Fibroblast of upper back skin (primary cell): ENCODE measurements at places on chromosomes 1 and 21.

- no peak for DNase-seq
Measured at GRCh38 chr21:43814215-43815106, 25.1 kb downstream of the RRP1 start.

- peak; percentile 34 for DNase-seq
Measured at GRCh38 chr1:204475656-204476432, 18.8 kb downstream of the PIK3C2B start.

- DNase-seq: peak; percentile 74
Measured at GRCh38 chr1:27122652-27123051, 32.3 kb downstream of the SLC9A1 start.

GRCh38 chr1:177948336-177948972, 21.4 kb downstream of the SEC16B start:
- peak; percentile 72 for DNase-seq

DNA sequence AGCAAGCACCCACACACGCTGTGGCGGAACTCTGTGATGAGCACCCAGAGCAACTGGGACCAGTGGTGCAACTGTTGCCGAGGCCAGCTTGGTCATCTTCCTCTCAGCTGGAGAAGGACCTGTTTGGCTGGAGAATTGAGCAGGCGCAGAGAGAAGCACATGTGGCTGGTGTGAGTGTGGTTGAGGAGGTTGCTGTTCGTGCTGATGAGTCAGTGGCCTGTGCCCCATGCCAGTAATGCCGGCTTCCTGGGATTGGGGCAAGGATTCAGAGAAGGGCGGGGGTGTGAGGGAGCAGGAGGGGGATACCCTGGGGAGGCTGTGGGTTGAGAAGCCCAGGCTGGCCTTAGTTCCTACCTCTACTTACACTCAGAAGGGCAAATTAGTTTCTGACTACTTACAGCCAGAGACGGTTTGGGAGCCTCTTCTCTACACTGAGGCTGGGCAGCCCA, 57.5 kb upstream of the EPS8L3 start:
- peak; percentile 83 for DNase-seq

GRCh38 chr1:183319606-183320005, 98.6 kb downstream of the NMNAT2 start:
- no peak for DNase-seq

DNA sequence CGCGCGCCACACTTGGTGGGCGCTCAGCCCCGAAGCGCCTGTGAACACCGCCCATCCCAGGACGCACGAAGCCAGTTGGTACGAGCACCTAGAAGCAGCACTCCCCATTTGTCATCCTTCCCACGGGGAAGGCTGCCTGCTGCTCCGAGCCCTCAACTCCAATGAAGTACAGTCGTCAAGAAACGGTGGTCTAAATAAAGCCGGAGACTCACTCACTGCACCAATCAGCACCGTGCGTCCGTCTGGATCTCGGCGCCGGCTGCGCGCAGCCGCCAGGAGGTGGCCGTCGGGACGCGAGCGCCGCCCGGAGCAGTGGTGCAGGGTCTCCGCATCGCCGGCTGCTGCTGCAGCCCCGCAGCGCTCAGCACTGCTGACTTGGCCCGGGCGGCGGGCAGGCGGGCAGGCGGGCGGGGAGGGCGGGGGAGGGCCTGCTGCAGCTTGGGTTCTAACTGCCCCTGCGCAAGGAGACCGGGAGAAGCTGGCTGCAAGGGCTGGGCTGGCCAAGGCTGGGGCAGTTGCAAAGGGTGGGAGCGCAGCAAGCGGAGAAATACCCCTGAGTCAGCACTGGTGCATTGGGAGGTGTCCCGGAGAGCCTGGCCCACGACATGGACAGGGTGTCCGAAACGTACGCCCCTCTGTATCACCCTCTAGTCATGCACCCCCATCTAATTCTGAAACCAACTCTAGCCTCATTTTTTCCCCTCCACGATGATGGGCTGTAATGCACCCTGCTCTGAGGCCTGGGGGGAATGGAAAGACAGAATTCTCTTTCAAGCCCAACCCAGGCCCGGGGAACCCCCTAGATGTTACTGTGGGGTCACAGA, 35.8 kb upstream of the H6PD start:
- DNase-seq: peak; percentile 35

- DNase-seq: peak; percentile 9
Measured at GRCh38 chr1:194295685-194296084, 1109.3 kb upstream of the B3GALT2 start.

GRCh38 chr1:187264995-187265602, 436.4 kb downstream of the PLA2G4A start:
- DNase-seq: peak; percentile 74

- peak; percentile 12 for DNase-seq
Measured at GRCh38 chr1:194975913-194976312, 1632.3 kb downstream of the KCNT2 start.

DNA sequence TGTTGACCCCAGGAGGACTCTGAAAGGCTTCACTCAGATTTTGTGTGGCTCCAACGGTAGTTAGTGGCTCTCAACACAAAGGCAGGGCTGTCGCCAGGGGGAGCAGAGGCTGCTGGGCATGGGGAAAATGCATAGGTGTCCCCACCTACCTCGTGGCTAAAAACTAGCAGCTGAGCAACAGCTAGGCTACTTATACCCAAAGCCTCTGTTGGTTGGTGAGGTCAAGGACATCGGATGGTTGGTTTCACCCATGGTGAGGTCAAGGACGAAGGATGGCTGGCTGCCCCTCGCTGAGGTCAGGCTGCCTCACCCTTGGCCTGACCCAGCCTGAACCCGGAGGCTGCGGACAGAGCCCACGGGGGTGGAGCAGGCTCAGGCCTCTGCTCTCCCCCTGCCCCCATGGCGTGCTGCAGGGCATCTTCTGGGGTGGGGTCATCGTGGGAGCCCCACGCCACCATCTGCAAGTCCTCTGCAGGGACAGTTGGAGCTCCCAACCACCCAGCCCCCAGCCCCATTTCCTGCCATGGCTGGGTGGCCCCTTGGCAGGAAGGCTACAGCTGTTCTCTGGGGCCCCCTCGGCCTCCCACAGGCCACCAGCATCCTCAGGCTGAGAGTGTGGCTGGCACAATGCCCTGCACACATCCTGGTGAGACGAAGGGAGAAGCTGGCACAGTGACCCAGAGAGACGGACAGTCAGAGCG, 8.5 kb upstream of the GNB1 start:
- no peak for DNase-seq

DNA sequence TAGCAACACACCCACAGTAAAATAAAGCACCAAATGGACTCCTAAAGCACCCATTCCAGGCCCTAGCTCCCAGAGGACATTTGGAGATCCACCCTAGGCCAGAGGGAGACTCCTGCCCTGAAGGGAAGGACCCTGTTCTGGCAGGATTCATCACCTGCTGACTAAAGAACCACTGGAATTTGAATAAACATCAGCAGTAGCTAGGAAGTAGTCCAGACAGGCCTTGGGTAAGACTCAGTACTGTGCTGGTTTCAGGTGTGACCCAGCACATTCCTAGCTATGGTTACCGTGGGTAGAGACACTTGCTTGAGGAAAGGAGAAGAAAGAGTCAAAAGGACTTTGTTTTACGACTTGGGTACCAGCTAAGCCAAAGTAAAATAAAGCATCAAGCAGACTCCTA, 92.7 kb upstream of the LRRC7 start:
- no peak for DNase-seq

DNA sequence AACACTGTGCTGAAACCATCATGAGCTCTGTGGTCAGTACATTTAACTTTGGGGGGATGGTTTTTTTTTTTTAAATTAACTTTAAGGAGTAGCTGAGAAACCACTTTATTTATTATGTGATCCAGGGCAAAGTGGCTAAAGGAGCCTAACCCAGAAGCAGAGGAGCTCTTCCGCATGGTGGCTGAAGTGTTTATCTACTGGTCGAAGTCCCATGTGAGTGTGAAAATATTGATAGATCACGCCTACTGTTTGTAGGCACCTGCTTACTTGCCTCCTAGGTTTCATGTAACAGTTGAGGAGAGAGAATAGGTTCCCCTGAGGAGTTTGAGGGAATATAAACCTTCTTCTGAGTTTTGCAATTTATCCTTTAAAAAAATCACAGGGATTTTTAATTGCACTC, 181.4 kb downstream of the ZP4 start:
- no peak for DNase-seq

DNA sequence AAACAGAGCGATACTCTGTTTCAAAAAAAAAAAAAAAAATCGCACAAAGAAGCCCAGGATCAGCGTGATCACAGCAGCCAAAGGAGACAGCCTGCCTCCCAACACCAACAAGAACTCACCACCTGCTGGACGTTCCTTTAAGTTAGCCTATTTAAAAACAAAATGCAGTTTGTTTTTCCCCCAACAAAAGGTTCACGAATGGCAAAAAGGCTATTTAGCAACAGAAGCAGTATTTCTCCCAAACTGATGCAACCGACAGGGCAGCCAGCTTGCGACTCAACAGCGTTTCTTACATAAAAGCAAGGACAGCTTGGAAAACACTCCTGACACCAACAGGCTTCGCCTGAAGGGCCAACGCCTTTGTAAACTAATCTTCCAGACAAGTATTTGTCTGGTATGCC, 6.8 kb downstream of the SSU72 start:
- no peak for DNase-seq

DNA sequence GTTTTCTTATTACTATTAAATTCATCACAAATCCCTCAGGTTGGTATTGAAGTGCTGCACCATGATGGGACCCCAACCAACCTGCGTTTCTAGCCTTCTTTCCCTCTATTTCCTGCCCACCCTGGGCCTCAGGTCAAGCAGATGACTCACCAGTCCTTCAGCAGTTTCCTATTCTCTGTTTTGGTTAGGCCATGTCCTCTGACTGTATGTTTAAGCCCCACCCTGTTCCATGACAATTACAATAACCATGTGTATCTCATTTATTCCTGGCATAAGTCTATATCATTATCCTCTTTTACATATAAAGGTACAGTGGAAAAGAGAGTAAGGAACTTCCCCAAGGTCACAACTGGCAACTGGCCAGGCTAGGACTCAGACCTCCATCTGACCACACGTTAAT, 5.3 kb upstream of the FAM78B start:
- no peak for DNase-seq

GRCh38 chr1:66436378-66437135, 97.4 kb upstream of the SGIP1 start:
- peak; percentile 93 for DNase-seq

DNA sequence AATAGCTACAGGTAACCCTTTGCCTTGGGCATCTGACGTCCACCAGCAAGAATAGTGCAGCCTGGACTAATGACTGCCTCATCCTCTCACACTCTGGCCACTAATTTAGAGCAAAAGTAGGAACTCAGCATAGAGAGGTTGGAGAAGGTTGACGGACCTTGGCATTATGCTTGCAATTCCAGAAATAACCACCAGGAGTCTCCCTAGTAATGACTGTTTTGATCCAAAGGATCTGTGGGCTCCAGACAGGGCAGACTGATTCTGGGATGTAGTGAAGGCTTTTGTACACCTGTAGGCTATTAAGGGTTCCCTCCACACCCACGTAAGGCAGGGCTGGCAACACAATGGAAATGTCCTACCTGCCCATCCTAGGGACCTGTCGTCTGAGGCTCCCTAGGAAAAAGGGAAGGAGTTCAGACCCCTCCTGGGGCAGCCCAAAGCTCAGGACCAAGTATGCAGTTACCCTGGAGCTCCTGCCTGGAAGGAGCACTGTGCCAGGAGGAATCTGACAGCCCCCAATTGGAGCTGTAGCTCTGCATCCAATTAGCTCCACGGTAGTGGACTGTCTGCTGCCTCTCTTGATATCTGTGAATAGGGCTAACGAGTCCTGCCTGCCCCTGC, 91.0 kb upstream of the TMEM51 start:
- DNase-seq: no peak

- DNase-seq: no peak
Measured at GRCh38 chr1:199675937-199676336, 351.6 kb upstream of the NR5A2 start.

DNA sequence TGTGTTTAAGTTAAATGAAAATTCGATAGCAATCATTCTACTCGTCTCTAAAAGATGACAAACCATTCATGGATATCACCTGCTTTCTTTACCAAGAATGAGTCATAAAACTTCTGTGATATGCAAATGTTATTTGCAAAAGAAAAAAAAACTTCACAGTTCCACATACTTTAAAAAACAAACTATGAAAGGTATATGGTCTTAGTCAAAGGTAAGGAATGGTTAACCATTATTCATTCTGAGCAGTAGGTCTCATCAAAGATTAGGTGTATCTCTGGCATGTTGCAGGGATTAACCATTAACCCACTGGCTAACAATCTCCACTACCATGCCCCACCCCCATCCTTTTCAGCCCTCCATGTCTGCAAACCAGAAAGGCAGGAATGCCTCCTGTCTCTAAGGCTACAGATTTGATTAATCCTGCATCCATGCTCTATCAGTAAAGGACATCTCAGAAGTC, 44.4 kb downstream of the PTPN14 start:
- no peak for DNase-seq

DNA sequence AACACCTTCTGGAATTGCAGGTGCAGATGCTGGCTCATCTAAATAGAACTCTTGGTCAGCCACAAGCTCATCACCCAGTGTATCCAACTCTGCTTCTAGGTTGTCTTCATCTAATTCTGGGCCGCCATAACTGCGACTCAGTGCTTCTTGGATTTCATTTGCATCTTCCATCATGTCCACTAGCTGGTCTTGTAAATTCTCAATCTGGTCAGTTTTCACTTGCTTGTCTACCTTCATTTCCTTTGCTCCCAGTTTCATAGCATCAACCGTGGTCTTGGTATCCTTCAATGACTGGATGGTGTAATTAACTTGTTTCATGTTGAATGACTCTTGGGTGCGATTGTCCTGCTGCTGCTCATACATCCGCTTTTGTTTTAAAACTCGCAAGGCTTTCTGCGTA, 10.3 kb downstream of the ZBED6 start:
- DNase-seq: no peak

- DNase-seq: no peak
Measured at GRCh38 chr1:2312515-2313301, 78.6 kb downstream of the MORN1 start.

GRCh38 chr1:206802401-206802800, 30.1 kb upstream of the IL10 start:
- DNase-seq: no peak

GRCh38 chr21:43275421-43276211, 106.8 kb downstream of the CRYAA start:
- DNase-seq: no peak

- no peak for DNase-seq
Measured at GRCh38 chr1:232292818-232293217, 337.1 kb downstream of the SIPA1L2 start.

- no peak for DNase-seq
Measured at GRCh38 chr1:17904290-17904689, 149.2 kb downstream of the ACTL8 start.

- DNase-seq: peak; percentile 99
Measured at GRCh38 chr1:33433509-33434362, 2.8 kb upstream of the PHC2 start.

GRCh38 chr1:115678141-115678540, 36.4 kb downstream of the VANGL1 start:
- DNase-seq: peak; percentile 19
